Panc1 (cell line): ENCODE measurements at places on chromosomes 3 and 15.

DNA sequence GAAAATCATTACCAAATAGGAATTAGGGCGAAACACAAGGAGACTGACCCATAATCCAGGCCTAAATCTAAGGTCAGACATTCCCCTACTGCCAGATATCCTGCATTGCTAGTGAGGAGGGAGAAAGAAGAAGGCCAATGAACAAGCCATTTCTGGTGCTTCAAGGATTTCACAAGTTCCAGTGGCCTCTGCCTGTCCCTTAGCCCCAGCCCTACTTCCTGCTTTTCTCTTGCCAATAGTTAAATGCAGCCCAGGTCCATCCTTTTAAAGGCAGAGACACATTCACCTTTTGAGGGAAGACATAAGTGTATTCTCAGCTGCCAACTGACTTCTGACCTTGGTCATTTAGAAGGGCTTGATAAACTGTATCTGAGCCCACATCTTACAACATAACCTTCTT lies 135.8 kb downstream of the ZNF621 start:
- DNase-seq, result no peak
- no peaks in the 10 kb centered on the region for H3K36me3 ChIP-seq
- H3K27ac ChIP-seq, result no peak overlapping the region
- no peaks in the 10 kb centered on the region for H3K27me3 ChIP-seq
- H3K4me1 ChIP-seq, result no peaks in the 10 kb centered on the region

DNA sequence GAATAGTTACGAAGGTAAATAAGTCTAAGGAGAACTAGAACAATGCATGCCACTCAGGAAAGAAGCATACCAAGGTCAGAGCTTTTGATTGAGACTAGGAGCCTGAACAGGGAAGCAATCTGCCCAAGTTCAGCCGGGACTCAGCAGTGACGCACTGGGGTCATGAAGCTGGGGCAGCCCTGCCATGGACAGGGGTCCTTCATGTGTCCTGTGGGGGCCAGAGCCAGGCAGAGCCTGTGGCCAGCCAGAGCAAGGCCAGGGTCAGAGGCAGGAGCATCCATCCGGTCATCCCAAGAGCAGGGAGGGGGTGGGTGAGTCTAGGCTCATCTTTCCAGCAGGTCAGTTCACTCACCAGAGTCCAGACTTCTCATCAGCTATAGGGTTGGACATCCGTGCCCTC lies 47.9 kb downstream of the FGD5 start:
- no peaks in the 10 kb centered on the region for H3K36me3 ChIP-seq
- no peaks in the 10 kb centered on the region for H3K4me1 ChIP-seq
- DNase-seq, result no peak
- no peak overlapping the region for H3K27ac ChIP-seq

- H3K4me3 ChIP-seq, result no peak overlapping the region
- H3K4me1 ChIP-seq, result no peaks in the 10 kb centered on the region; the same call in 1 of the 2 replicates
- no peak for DNase-seq
- H3K36me3 ChIP-seq, result no peaks in the 10 kb centered on the region
- no peak overlapping the region for H3K27ac ChIP-seq
- no peaks in the 10 kb centered on the region for H3K27me3 ChIP-seq
Measured at GRCh38 chr3:194287977-194288706, 63.0 kb downstream of the CPN2 start.

DNA sequence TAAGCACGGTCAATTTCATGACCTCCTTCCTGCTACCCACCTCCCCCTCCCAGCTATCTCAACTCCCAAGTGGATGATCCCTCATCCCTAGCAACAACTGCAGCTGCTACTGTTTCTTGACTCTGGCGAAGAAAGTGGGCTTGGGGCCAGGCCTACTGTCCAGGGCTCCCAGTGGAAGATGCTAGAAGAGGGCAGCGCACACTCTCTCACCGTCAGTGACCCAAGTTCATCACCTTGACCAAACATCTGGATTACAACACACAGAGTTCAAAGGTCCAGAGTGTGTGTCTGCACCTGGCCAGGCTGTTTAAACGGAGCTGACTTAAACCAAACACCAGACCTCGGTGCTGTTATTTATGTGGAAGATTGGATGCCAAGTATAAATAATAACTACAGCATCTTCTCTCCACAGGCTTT lies 385.6 kb downstream of the SHQ1 start:
- H3K36me3 ChIP-seq, result no peaks in the 10 kb centered on the region
- H3K27me3 ChIP-seq, result no peaks in the 10 kb centered on the region; the same call in 1 of the 2 replicates
